Activated naive CD4-positive, alpha-beta T cell (primary cell): ENCODE measurements at places on chromosomes 7 and 10.

GRCh38 chr7:4682621-4683042 lies 537 bp downstream of the FOXK1 start:
- DNase-seq = peak; percentile 24

DNA sequence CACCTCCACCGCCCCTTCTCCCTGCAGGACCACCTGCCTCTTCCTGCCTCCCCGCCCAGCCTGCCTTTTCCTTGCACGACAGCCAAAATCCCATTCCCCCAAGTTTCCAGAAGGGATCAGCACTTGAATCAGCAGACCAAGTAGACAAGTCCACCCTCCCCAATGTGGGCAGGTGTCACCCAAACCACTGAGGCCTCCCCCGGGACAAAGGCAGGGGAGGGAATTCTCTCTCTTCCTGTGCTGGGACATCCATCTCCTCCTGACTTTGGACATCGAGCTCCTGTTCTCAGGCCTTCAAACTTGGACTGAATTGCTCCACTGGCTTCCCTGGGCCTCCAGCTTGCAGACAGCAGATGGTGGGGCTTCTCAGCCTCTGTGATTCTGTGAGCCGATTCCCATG lies 21.6 kb upstream of the PSMG3 start:
- no peak for DNase-seq

- DNase-seq = no peak
These were observed 30.9 kb downstream of the LAMB1 start for GRCh38 chr7:107972075-107972482.

DNA sequence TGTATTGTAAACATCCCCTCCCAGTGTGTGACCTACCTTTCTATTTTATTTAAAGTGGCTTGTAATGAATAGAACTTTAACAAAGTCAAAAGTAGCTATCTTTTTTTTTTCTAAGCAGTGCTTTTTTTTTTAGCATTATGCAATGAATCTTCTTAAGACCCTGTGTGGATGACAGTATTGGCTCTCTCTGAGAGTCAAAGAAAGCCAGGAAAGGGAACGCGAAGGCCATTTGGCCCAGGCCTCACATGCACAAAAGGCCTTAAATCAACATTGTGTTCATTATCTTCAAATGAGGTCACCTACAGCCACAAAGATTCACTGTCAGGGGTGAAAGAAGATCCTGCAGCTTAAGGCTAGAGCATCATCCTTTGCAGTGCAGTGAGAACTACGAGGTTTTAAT lies 721.5 kb downstream of the GRID1 start:
- no peak for DNase-seq

- DNase-seq = no peak
These were observed 553.4 kb upstream of the POM121L12 start for GRCh38 chr7:52482076-52482475.

- no peak for DNase-seq
These were observed 138.0 kb downstream of the CACNB2 start for GRCh38 chr10:18278181-18278580.

DNA sequence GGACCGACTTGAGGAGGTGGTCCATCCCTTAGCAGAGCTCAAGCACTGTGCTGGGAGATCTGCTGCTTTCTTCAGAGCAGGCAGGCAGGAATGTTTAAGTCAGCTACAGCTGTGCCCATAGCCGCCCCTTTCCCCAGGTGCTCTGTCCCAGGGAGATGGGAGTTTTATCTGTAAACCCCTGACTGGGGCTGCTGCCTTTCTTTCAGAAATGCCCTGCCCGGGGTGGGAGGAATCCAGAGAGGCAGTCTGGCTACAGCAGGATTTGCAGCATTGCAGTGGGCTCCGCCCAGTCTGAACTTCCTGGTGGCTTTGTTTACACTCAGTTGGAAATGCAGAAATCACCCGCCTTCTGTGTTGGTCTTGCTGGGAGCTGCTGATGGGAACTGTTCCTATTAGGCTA lies 51.2 kb upstream of the SEMA3A start:
- no peak for DNase-seq

GRCh38 chr7:158975526-158976467 lies 119.4 kb downstream of the DYNC2I1 start:
- DNase-seq = no peak

DNA sequence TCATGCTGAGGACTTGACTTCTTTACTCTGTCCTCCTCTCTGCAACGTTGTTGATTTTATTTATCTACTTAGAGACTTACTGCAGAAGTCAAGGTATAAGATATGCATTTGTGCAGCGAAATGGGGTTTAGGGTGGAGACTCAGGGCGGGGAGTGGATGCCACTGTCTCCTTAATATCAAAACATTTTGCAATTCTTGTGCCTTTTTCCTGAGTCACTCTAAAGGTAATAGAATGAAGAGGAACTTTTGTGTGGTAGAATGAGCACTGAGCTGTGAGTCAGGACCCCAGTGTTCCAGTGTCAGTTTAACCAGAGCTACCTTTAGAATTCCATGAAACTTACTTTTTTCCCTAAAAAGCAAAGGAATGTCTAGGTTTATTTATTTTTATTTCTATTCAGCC lies 78.2 kb downstream of the VTI1A start:
- DNase-seq = no peak

GRCh38 chr10:101287997-101288635 lies 58.9 kb upstream of the LBX1 start:
- no peak for DNase-seq

- DNase-seq = no peak
These were observed 33.5 kb upstream of the ANTXRL start for GRCh38 chr10:46253076-46254006.

DNA sequence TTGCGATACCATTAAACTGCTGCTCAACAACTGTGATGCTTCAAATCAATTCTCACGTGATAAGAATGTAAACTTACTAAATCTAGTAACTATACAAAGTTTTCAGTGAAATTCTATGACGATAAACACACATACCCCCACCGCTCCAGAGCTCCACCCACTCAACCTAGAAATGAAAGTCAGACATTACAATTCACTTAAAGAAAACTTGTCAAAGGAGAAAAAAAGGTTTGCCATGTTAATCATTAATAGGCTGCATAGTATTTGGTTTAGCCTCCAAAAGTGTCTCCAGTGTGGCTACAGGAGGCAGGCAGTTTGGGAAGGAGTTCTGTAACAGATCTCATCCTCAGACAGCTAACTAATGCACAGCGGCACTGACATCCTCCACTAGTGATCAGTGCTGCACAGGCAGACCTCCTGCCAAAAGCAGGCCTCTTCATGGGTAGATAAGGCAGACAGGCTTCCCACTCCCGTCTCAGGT lies 3.1 kb downstream of the HERPUD2 start:
- DNase-seq = no peak

DNA sequence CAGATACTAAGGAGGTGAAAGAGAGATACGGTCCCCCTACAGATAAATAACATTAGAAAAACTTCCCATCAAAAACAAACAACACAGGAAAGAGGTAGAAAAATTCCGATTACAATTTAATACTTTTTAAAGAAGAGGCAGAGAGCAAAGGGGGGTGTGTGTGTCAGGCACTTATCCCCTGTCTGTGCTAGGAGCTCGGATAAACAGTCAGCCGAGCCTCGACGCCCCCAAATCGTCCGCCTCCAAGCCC lies 3.6 kb downstream of the PAX2 start:
- DNase-seq = no peak

DNA sequence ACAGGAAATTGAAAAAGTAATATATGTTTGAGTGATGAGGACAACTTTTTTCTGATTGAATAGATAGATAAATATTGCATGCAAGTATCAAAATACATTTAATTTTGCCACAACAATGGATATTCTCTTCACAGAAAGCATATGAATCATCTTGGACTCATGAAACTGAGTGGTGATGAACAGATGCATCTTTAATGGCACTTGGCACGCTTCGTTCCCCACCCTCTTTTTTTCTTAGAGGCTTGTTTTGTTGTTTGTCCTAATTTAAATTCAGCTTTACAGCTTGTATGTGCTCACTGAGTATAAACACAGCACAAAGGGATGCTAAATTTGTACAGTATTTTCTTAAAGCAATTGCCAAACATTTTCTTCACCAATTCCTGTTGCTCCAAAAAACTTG lies 145.0 kb upstream of the YAE1 start:
- DNase-seq = no peak

- no peak for DNase-seq
These were observed 36.3 kb upstream of the PDK4 start for GRCh38 chr7:95632609-95633008.

DNA sequence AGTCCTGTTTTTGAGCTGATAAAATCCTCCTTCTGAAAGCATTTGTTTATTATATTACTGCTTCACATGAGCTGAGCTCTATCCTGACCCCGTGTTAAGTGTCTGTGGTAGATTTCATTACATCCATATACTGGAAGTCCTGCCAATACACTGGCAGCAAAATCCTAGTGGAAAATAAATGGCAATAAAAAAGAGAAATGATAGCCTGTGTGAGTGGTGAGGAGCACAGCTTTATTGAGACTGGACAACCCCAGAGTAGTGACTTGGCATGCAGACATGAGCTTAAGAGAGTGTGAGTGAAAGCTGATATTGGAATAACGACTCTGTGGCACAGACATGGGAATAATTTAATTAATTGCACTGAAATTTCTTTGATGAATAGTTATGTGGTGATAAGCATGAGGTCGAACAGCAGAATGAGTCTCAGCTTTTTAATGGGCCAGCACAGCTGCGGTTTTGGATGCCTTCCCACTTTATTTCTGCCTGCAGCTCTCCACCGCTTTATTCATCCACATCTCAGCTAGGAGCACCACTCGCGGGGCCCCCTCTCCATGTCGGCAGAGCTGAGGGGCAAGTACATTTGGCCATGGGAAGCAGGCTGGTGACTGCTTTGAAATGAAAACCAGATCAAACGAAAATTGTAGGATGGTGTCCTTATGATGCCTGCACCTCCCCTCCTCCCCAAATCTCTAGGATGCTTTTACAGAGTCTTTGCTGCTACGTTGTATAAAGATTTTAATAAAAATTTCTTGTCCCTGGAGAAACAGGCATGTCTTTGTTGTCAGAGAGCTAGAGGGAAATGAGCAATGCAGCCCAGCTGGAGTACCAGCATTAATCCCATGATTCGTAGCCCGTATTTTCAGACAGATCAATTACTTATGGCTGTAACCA lies 494.3 kb downstream of the AUTS2 start:
- DNase-seq = no peak

DNA sequence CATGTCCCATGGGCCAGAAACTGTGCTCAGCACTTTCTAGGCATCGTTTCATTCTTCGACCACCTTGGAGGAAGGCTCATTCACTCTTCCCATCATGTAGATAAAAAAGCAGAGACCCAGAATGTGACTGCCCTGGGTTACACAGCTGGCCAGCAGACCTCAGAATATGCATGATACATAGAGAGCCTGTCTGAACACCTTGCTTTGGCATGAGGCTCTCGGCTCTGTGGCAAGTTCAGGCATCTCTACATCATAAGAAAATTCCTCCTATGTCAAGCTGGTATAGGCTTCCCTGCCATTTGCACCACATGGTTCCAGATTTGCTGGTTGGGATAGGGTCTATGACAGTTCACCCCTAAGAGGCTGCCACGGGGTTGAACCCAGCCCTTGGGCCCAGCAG lies 134.1 kb downstream of the CDH23 start:
- DNase-seq = no peak

DNA sequence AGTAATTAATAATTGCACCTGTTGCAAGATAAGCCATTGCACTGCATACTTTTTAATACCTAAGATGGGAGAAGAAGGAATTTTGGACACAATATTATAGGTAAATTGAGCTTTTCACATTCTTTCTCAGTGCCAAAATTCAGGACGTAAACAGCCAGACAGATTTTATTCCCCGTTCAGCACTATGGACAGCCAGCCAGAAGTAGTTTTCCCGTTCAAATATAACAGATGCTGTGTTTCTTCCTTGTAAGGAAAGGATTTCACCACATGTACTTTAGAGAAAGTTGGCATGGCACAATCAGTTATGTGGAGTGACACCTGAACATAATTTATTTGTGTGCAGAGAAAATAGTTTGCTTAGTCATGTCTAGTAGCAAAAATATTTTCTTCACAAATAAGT lies 34.8 kb downstream of the SEMA3E start:
- no peak for DNase-seq

DNA sequence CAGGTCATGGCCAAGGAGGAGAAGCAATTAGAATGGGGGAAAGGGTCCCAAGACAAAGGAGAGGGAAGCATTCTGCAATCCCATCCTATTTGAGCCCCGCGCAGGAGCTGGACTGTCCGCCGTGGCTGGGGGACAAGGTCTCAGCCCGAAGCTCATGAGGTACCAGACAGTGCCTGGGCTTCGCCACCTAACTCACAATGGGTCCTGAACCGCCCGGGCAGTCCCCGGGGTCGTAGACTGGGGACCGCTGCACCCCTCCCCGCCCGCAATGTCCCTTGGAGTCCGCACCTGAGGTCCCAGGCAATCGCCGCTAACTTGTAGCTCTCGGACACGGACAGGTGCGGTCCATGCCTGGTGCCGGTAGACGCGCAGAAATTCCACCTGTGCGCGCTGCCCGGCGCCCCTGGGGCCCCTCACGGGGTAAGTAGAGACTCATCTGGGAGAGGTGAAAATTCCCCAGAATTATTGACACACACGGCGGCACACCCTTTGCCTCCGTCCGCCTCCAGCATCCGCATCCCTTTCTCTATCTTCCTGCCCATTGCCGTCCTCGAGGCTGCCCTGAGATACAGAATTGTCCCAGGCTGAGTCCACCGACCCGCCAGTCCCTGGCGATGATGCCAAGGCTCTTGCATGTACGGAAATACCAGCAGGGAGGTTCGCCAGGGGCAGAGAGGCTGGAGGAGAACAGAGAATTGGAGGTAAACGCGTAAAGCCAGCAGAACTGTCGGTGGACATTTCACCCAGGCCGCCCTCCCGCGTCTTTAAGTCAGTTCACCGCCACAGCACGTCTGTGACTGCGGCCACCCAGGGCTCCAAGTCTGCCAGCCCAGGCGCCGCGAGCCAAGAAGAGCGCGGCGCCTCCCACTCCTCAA lies 1.8 kb downstream of the CHRM2 start:
- no peak for DNase-seq

DNA sequence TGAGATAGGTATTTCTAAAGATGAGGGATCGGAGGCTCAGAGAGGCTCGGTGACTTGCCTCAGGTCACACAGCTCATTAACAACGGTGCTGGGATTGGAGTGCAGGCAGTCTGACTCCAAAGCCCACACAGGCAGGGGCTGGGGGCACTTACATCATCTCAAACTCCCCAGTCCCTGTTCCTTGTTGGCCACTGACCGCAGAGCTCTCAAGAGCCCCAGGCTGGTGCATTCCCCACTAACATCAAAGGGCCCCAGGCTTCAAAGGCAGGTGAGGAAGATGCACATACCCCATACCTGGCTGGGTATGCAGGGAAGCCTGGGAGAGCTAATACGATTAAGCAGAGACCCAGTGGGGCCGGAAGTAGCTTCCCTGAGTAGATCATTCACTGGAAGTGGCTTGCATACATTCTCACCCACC lies 13.7 kb upstream of the NODAL start:
- no peak for DNase-seq

GRCh38 chr7:119594956-119595355 lies 678.0 kb upstream of the KCND2 start:
- no peak for DNase-seq

- DNase-seq = no peak
These were observed 23.7 kb upstream of the TIAL1 start for GRCh38 chr10:119620241-119621077.

DNA sequence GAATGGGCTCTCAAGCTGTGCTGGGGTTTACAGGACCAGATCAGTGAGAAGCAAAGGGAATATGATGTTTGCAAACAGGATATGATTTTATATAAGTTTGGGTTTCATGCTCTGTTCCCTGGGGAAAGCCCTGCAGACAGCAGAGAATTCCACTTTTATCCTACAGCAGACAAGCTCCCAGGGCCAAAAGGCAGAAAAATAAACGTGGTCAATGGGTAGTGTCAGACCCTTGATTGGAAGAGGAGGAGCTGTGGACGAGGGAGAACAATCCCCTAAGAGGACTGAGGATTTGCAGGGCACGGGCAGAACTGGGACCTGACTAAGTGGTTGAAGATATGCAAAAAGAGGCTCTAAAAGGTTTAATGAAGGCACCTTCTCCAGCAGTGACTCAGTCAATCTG lies 275.3 kb downstream of the HDAC9 start:
- DNase-seq = no peak
